ENCODE measurements at places on chromosomes 3 and 15.

DNA sequence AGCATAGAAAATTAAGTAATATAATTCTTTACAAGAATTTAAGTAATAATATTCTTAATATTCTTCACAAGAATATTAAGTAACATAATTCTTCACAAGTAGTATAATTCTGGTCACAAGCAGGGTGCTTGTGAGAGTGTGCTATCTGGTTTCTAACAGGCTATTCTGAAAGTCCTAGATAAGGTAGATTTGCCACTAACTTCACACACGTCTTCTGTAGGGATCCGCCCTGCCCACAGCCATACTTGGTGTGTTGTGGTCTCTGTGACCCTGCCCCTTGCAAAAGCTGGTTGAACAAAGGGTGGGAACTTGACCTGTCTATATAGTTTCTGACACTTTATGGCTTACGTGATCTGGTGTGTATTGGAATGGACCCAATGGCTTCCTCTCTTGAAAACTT, 253.4 kb upstream of the MDFIC2 start:
- no peak for DNase-seq

DNA sequence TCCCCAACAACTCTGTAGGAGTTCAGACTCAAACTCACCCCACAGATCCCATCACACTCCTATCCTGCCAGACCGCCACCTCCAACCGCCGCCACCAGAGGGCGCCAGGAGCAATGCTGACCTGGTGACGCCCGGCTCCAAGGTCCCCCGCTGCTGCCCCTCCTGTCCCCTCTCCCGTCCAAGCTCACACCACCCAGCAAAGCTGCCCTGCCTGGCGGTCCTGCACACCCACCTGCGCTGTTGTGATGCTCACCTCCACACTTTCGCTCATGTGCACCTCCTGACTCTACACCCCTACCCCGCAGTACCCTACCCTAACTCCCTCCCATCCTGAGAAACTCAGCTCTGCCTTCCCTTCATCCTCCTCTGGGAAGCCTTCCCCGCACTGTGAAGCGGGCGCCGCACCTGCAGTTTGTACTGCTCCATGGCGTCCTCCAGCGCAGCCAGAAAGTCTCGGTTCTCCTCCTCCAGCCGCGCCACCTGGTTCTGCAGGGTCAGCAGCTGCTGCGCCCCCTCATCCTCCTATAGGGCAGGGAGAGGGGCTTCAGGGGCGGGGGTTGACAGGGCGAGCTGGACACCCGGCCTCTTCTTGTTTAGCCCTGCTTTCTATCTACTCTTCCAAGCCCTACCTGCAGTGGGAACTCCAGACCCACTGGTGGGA, 7.9 kb downstream of the KIF7 start:
- no peak for DNase-seq

DNA sequence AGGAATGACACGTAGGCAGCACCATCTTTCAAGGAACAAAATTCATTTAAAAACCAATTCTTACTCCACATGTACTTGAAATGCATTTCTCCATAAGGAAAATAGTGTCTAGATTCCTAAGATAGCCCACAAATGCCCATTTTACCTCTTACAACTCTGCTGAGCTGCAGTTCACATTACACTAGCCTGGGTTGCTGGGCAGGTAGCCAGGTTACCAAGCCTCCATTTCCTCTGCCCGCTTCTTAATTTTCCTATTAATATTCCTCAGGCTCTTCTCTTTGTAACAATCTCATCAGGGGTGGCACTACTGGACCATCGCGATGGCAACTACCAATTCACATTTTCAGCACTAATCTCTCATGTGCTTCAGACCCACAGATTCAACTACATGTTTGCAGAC, 10.8 kb downstream of the ATP13A3 start:
- no peak for DNase-seq

GRCh38 chr15:33298631-33299030, 12.1 kb upstream of the RYR3 start:
- no peak for DNase-seq

DNA sequence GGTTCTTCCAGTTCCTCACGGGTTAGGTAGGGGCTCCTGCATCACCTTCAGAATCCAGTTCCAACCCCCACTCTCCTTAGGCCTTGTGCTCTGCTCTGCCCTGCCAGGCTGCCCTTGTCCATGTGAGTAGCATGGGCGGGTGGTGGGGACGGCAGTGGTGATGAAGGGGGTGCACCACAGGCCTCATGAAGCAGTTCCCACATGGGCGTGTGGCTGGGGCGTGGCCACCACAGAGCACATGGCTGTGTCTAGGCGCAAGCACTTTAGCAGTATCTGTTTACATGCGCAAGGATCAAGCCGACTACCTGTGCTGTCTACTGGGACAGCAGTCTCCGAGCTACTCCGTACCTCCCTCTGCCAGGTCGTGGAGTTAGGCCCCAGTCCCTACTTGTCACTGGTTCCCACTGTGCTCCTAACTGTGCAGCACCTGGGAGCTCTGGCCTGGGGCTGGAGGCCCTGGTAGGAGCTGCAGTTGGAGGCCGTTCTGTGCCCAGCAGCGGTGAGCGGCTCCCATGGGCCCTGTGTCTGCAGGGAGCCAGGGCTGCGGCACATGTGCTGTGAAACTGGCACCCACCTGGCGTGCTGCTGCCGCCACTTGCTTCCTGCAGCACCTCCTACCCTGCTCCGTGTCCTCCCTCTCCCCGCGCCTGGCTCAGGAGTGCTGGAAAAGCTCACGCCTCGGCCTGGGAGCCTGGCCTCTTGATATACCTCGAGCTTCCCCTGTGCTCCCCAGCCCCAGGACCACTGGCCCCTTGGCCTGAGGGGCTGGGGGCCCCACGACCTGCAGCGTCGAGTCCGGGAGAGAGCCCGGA, 53.5 kb downstream of the PLXNA1 start:
- no peak for DNase-seq

DNA sequence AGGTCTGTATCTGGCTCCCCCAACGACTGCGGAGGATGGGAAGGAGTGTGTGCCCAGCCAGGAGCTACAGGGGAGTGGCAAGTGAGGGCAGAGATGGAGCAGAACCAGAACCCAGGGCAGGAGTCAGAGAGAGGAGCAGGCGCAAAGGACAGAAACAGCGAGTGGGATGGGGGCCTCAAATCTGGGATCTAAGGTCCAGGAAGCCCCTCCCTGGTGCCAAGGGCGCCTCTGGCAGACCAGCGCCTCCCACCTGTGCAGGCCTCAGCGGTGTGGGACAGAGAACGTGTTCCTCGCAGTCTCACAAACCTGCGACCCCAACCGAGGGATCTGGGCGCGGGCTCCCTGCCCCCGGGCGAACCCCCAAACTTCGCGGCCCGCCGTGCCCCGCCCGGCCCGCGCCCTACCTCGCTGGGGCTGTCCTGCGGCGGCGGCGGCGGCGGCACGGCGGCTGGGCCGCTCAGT, 301 bp downstream of the PCBP4 start:
- DNase-seq, result no peak

- DNase-seq, result no peak
These were observed 87.1 kb downstream of the ARNT2 start for GRCh38 chr15:80491163-80491847.

DNA sequence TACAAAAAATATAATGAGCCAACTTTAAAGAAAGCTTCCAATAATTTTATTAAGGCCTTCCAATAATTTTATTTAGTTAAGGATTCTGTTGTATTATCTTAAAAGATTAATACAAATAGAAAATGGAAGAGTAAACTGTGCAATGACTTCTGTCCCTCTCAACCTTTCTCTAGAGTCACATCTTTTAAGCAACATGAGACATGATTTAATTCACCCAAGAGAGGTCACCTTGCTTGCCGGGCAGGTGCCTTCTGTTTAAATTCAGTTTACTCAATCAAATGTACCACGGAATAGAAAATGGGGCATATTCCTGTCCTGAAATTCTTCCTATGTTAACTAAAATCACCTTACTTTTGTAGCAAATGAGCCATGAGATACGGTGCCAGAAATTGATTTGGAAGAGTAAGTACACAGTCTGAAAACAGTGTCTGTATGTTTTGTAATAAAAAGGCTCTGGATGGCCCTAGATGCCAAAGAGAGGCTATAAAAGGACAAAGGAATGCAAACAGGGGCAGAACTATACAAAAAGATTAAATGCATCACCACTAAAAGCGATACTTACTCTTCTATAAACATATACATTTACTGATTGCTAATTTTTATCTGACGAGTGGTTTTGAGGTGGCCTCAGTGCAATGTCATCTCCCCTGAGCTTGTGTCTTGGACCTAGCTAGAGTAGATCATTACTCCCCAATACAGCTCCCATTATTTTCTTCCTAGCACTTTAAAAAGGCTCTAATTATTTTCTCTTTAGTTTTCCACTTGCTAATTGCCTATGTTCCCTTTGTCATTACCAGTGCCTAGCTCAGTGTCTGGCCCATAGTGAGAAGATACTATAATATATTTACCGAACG, 134.0 kb downstream of the FHIT start:
- DNase-seq, result no peak

GRCh38 chr3:178393824-178394223, 142.4 kb upstream of the KCNMB2 start:
- DNase-seq, result no peak

DNA sequence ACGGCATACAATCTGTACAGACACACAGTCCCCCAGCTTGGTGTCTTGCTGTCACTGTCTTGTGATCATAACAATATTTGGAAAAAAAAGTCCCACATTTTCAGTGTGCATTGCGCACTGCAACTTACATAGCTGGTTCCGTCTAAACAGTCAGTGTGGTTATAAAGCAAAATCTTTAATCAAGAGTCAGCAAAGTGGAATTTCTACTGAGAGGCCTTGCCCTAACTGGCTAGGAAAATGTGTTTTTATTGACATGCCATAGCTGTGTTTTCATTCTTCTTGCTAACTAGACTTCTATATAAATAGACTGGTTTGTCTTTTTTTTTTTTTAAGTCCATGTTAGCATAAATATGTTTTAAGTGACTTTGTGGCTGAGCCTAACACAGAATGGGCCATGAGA, 174.8 kb downstream of the POLR2M start:
- DNase-seq, result no peak

Measured in AG09319 (cell line).